ENCODE measurements at places on chromosomes 6 and 20. TPM values are rescaled to one million over a fixed set of nuclear protein-coding genes. Genes with fewer than 3 reads are reported as not detected.

- DNase-seq: no peak
These were observed 5.6 kb downstream of the TNFAIP3 start for GRCh38 chr6:137872581-137873115.

- DNase-seq: no peak
These were observed 54.3 kb upstream of the RNF146 start for GRCh38 chr6:127212376-127212775.

- no peak for DNase-seq
These were observed 260.8 kb downstream of the FARS2 start for GRCh38 chr6:5522147-5522546.

Gene FAM83C
- not detected for total RNA-seq

Gene C6orf132
- total RNA-seq: not detected
